ENCODE measurements at places on chromosomes 1 and 21. TPM values are rescaled to one million over a fixed set of nuclear protein-coding genes. Genes with fewer than 3 reads are reported as not detected.

The PRKAA2 gene
- 1.4 TPM for total RNA-seq

The XCL2 gene
- not detected for total RNA-seq

GRCh38 chr1:171344473-171344820, 30.5 kb downstream of the FMO4 start:
- H3K4me3 ChIP-seq, result no peak overlapping the region
- H3K27ac ChIP-seq, result peak overlapping the region; percentile 48
- no peaks in the 10 kb centered on the region for H3K27me3 ChIP-seq

GRCh38 chr1:201371276-201371675, 6.2 kb downstream of the TNNT2 start:
- no peaks in the 10 kb centered on the region for H3K27me3 ChIP-seq
- DNase-seq, result no peak
- no peak overlapping the region for H3K27ac ChIP-seq
- no peaks in the 10 kb centered on the region for H3K4me1 ChIP-seq
- no peaks in the 10 kb centered on the region for H3K36me3 ChIP-seq
- no peak overlapping the region for H3K4me3 ChIP-seq

- no peak overlapping the region for H3K27ac ChIP-seq
- H3K27me3 ChIP-seq, result no peaks in the 10 kb centered on the region
- H3K4me3 ChIP-seq, result no peak overlapping the region
- no peaks in the 10 kb centered on the region for H3K36me3 ChIP-seq
- no peak for DNase-seq
These were observed 80.0 kb downstream of the CAMK2N1 start for GRCh38 chr1:20405893-20406604.

GRCh38 chr1:204894031-204894430, 23.4 kb downstream of the NFASC start:
- H3K27ac ChIP-seq, result no peak overlapping the region
- no peaks in the 10 kb centered on the region for H3K36me3 ChIP-seq
- no peaks in the 10 kb centered on the region for H3K4me1 ChIP-seq
- no peak for DNase-seq
- no peaks in the 10 kb centered on the region for H3K27me3 ChIP-seq

- DNase-seq, result no peak
- H3K27me3 ChIP-seq, result no peaks in the 10 kb centered on the region
- no peaks in the 10 kb centered on the region for H3K36me3 ChIP-seq
- H3K27ac ChIP-seq, result no peak overlapping the region
These were observed 30.0 kb downstream of the BATF3 start for GRCh38 chr1:212669600-212669999.
